ENCODE measurements at places on chromosomes 3 and 15. TPM values are rescaled to one million over a fixed set of nuclear protein-coding genes. Genes with fewer than 3 reads are reported as not detected.

GRCh38 chr3:95172164-95172943 is 1109.5 kb downstream of the NSUN3 start:
- no peak overlapping the region for H3K4me3 ChIP-seq
- no peak overlapping the region for H3K27ac ChIP-seq
- H3K4me1 ChIP-seq: no peaks in the 10 kb centered on the region
- no peaks in the 10 kb centered on the region for H3K36me3 ChIP-seq
- no peak for DNase-seq

- no peak overlapping the region for H3K4me3 ChIP-seq
- H3K36me3 ChIP-seq: no peaks in the 10 kb centered on the region
- no peaks in the 10 kb centered on the region for H3K4me1 ChIP-seq
- H3K27ac ChIP-seq: no peak overlapping the region
- DNase-seq: no peak
Observed at GRCh38 chr15:28993051-28993719, 107.4 kb downstream of the APBA2 start.

GRCh38 chr3:150094150-150094933 is 123.6 kb upstream of the PFN2 start:
- no peaks in the 10 kb centered on the region for H3K27me3 ChIP-seq
- no peaks in the 10 kb centered on the region for H3K36me3 ChIP-seq
- peak; percentile 80 for DNase-seq
- no peak overlapping the region for H3K4me3 ChIP-seq
- H3K27ac ChIP-seq: peak overlapping the region; percentile 59

- no peak overlapping the region for H3K4me3 ChIP-seq
- no peak overlapping the region for H3K27ac ChIP-seq
- no peaks in the 10 kb centered on the region for H3K36me3 ChIP-seq
- no peaks in the 10 kb centered on the region for H3K27me3 ChIP-seq
- DNase-seq: no peak
Observed at GRCh38 chr15:68844856-68845550, 24.3 kb upstream of the ANP32A start.

- no peaks in the 10 kb centered on the region for H3K4me1 ChIP-seq
- no peak for DNase-seq
- H3K27ac ChIP-seq: no peak overlapping the region
- H3K4me3 ChIP-seq: no peak overlapping the region
- no peaks in the 10 kb centered on the region for H3K36me3 ChIP-seq
Observed at GRCh38 chr3:94311651-94312050, 248.8 kb downstream of the NSUN3 start.

- no peak overlapping the region for H3K27ac ChIP-seq
- no peaks in the 10 kb centered on the region for H3K36me3 ChIP-seq
- peak overlapping the region; percentile 67 for H3K4me3 ChIP-seq
Observed at GRCh38 chr3:49428752-49429080, 408 bp downstream of the NICN1 start.

DNA sequence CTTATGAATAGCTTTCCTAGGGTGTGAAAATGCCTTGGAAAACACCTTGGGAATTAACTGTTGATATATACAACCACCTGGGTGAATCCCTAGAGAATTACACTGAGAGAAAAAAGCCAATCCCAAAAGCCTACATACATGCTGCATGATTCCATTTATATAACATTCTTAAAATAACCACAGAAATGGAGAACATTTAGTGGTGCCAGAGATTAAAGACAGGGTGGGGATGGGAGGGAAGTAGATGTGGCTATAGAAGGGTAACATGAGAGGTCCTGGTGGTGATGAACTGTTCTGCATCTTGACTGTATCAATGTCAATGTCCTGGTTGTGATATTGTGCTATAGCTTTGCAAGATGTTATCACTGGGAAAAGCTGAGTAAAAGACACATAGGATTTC is 291.0 kb downstream of the CLSTN2 start:
- no peak overlapping the region for H3K4me3 ChIP-seq
- peaks cover 16% of the 10 kb centered on the region for H3K4me1 ChIP-seq
- H3K36me3 ChIP-seq: no peaks in the 10 kb centered on the region
- H3K27ac ChIP-seq: no peak overlapping the region
- H3K27me3 ChIP-seq: no peaks in the 10 kb centered on the region

DNA sequence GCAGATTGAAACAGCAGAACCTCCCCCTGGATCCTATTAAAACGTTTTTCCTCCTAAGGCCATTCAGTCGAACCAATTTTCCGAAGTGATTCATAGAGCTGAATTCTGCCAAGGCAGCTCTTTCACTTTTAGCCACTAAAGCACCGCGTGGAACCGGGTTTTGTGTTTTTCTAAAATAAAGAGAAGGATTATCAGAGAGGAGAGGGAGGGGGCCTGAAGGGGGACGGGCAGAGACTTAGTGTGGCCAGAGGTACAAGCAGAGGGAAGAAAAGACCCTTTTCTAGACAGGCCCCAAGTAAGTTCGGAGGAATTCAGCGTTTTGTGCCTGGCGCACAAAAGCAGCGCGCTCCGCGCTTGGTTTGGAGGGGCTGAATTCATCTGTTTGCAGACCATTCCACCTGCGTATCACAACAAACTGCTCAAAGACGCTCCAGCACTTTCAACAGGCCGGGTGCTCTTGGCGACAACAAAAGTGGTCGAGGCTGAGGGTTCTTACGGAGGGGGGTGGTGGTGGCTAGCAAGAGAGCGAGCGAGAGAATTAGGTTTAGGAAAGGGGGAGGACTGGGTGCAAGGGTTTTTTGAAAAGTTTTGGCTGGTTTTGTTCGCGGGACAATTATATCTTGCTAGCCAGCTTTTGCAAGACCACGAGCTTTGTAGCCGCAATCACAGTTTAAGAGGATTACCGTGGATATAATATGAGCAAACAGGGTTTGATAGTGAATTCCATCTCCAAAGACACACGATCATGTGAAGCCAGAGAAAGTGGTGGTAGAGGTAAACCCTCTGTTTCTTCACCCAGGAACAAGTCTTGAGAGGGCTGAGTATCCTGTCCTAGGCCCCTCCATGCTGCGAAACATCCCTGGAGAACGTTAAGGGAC is 1.2 kb upstream of the FEZF2 start:
- no peaks in the 10 kb centered on the region for H3K4me1 ChIP-seq
- H3K27ac ChIP-seq: no peak overlapping the region
- H3K4me3 ChIP-seq: no peak overlapping the region
- DNase-seq: no peak
- H3K27me3 ChIP-seq: peaks cover 21% of the 10 kb centered on the region
- H3K36me3 ChIP-seq: no peaks in the 10 kb centered on the region

DNA sequence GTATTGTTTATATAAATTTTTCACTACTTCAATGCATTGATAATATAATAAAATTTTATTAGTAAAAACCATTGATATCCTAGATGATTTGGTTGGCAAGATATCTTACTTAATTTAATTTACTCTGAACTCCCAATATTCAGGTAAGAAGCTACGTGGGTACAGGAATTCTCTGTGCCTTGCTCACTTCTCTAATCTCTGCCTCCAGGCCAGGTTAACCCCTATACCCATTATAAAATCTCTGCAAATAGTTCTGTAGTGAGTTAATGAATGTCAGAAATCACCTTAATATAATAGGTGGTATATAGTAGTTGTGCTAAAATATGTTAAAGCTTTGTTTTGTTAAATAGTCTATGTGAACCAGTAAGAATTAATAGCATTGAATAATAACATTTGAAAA is 465.2 kb downstream of the NLGN1 start:
- H3K4me3 ChIP-seq: no peak overlapping the region
- no peak overlapping the region for H3K27ac ChIP-seq
- H3K4me1 ChIP-seq: no peaks in the 10 kb centered on the region
- H3K27me3 ChIP-seq: no peaks in the 10 kb centered on the region
- no peaks in the 10 kb centered on the region for H3K36me3 ChIP-seq

DNA sequence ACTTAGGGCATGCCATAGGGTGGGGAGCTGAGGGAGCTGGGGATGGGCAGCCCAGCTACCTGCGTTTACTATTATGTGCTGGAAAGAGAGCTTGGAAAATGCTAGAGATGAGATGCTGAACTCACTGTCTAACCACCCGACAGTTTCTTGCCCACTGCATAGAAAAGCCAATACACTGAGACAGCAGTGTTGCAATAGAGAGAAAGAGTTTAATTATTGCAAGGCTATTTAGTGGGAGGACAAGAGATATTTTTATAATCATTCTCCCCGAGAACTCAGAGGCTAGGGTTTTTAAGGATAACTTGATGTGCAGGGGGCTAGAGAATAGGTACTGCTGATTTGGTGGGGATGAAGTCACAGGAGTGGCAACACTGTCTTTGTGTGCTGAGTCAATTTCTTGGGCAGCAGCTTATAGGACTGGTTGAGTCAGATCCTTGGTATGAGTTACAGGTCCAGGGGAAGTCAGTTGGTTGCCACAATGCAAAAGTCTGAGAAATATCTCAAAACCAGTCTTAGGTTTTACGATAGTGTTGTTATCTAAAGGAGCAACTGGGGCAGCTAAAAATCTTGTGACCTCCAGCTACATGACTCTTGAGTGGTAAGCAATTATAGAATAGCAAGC is 205.9 kb downstream of the GABRG3 start:
- no peaks in the 10 kb centered on the region for H3K27me3 ChIP-seq
- no peak overlapping the region for H3K27ac ChIP-seq
- DNase-seq: no peak
- H3K4me1 ChIP-seq: no peaks in the 10 kb centered on the region
- H3K36me3 ChIP-seq: no peaks in the 10 kb centered on the region
- H3K4me3 ChIP-seq: no peak overlapping the region

- H3K4me3 ChIP-seq: no peak overlapping the region
- DNase-seq: no peak
- H3K4me1 ChIP-seq: 0 out of 2 replicates have a peak, but pooled peaks cover 3% of the 10 kb centered on the region
- H3K27me3 ChIP-seq: no peaks in the 10 kb centered on the region
- H3K36me3 ChIP-seq: no peaks in the 10 kb centered on the region
Observed at GRCh38 chr3:30098653-30099455, 507.5 kb upstream of the TGFBR2 start.

- H3K4me3 ChIP-seq: no peak overlapping the region
- DNase-seq: no peak
- H3K4me1 ChIP-seq: peaks cover 29% of the 10 kb centered on the region
- H3K36me3 ChIP-seq: no peaks in the 10 kb centered on the region
- no peak overlapping the region for H3K27ac ChIP-seq
Observed at GRCh38 chr3:143445118-143445517, 325.5 kb downstream of the CHST2 start.

- no peak overlapping the region for H3K4me3 ChIP-seq
- H3K27ac ChIP-seq: no peak overlapping the region
- peaks cover 16% of the 10 kb centered on the region for H3K36me3 ChIP-seq
- no peaks in the 10 kb centered on the region for H3K4me1 ChIP-seq
Observed at GRCh38 chr15:79322306-79322705, 11.4 kb downstream of the TMED3 start.

GRCh38 chr3:39052583-39052982 is 767 bp downstream of the WDR48 start:
- no peak overlapping the region for H3K27ac ChIP-seq
- H3K27me3 ChIP-seq: no peaks in the 10 kb centered on the region
- H3K36me3 ChIP-seq: no peaks in the 10 kb centered on the region
- peaks cover 7% of the 10 kb centered on the region for H3K4me1 ChIP-seq

- no peak overlapping the region for H3K4me3 ChIP-seq
- H3K27me3 ChIP-seq: no peaks in the 10 kb centered on the region
- no peak for DNase-seq
- H3K4me1 ChIP-seq: peaks cover 51% of the 10 kb centered on the region
- no peak overlapping the region for H3K27ac ChIP-seq
- no peaks in the 10 kb centered on the region for H3K36me3 ChIP-seq
Observed at GRCh38 chr3:128278130-128278529, 124.8 kb downstream of the EEFSEC start.

DNA sequence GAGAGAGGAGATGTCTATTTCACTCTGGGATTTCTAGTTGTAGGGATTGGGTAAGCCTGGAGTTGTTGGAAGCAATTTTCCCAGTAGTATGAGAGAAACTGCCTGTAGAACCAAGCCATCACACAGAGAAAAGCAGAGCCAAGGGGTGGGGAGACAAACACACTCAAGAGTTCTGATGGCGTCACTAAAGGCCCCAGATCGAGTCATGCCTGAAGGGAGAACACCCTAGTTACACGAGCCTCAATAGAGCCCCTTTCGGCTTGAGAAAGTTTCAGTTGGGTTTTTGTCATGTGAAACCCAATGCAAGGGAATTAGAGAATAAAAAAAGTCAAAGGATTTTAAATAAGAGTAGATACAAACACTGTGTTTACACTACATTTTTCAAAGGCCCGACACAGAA is 66.1 kb upstream of the PFN2 start:
- no peak overlapping the region for H3K4me3 ChIP-seq
- no peak overlapping the region for H3K27ac ChIP-seq
- H3K27me3 ChIP-seq: no peaks in the 10 kb centered on the region

- H3K4me1 ChIP-seq: no peaks in the 10 kb centered on the region
- no peak overlapping the region for H3K4me3 ChIP-seq
- H3K27ac ChIP-seq: no peak overlapping the region
- DNase-seq: no peak
- H3K36me3 ChIP-seq: no peaks in the 10 kb centered on the region
Observed at GRCh38 chr3:36244728-36245127, 135.6 kb upstream of the STAC start.

DNA sequence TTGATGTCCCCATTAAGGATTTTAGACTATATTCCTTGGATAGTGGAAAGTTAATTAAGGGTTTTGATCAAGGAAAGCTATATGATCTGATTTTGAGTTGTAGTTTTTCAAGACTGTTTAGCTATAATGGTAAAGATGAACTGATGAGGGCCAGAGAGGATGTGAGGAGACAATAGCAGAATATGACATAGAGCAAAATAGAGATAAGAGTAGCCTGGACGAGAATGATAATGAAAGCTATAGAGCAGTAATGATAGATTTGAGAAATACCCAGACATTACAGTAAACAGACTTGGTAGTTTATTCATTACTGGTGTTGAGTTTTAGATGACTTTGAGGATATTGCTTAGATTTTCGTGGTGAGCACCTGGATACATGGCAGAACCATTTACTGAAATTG is 3.8 kb downstream of the SUCNR1 start:
- H3K27ac ChIP-seq: no peak overlapping the region
- H3K4me1 ChIP-seq: peaks cover 8% of the 10 kb centered on the region
- H3K36me3 ChIP-seq: no peaks in the 10 kb centered on the region
- no peak for DNase-seq
- no peaks in the 10 kb centered on the region for H3K27me3 ChIP-seq

DNA sequence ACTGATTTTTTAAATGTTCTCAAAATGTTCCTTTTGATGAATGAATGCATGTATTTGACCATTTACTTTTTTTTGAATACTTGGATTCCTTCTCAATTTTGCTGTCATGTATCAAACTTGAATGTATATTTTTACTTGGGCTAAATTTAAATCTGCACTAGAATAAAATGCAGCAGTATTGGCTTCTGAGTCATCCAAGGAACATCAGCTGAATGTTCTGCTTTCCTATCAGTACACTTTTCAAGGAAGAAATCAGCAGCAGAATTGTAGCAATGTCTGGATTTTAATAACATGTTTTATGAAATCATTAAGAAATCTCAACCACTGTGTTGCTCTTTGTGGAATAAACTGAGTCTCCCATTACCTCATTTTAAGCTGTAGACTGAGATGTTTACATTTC is 57.0 kb upstream of the COL6A6 start:
- no peak overlapping the region for H3K4me3 ChIP-seq
- H3K36me3 ChIP-seq: no peaks in the 10 kb centered on the region
- DNase-seq: no peak
- no peak overlapping the region for H3K27ac ChIP-seq

The WNT7A gene
- 4.7 TPM for total RNA-seq

The PAK6 gene
- total RNA-seq: 10.7 TPM

The DNASE1L3 gene
- total RNA-seq: not detected

The RASL12 gene
- not detected for total RNA-seq

The DGKG gene
- total RNA-seq: 9.8 TPM

The TMEM44 gene
- 37.5 TPM for total RNA-seq
